Stimulated activated CD4-positive, alpha-beta T cell treated with anti-CD3 and anti-CD28 coated beads, Interleukin-1b, Interleukin-23, amount 100 ng/mL, for 1 hour (primary cell): ENCODE measurements at places on chromosomes 13 and 19.

DNA sequence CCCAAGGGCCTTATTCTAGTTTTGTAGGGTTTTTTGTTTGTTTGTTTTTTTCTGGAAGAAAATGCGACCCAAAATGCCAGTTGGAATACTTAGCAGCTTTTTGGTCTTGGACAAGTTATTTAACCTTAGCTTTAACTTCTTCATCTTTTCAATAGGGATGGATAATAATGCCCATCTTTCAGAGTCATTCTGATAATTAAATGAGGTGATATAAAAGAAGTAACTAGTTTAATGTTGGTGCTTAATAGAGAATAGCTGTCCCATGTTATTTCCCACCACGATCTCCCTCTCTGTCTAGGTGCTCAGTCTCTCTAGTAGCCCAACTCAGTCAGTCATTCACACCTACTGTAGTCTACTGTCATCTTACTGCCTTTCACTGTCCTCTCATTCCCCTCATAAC is 8.0 kb downstream of the LSM14A start:
- no peak for DNase-seq

DNA sequence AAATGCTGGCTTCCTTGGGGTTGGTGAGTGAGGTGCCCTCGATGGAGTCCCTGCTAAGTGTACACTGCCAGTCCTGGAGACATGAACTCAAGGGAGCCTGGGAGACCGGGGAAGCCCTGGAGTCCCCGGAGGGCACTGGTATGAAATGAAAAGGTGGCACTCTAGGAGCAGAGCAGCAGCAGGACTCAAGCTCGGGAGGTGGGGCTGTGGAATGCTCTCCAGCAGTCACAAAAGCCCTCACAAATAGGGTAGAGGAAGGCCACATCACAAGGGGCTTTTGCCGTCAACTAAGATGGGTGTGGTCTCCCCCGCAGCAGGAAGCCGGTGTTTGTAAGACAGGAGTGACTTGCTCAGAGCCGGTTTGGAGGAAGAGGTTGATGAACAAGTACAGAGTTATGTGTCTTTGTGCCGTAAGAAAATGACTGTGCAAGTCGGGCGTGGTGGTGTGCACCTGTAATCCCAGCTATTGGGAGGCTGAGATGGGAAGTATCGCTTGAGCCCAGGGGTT is 19.3 kb downstream of the CCNE1 start:
- no peak for DNase-seq

GRCh38 chr13:44844786-44845185 is 144.5 kb downstream of the NUFIP1 start:
- DNase-seq, result no peak

- no peak for DNase-seq
These were observed 8.9 kb downstream of the OCEL1 start for GRCh38 chr19:17234911-17235299.

- DNase-seq, result no peak
These were observed 6.1 kb downstream of the WDFY2 start for GRCh38 chr13:51590231-51590970.

- DNase-seq, result no peak
These were observed 86.1 kb downstream of the TEX26 start for GRCh38 chr13:31018511-31018910.

DNA sequence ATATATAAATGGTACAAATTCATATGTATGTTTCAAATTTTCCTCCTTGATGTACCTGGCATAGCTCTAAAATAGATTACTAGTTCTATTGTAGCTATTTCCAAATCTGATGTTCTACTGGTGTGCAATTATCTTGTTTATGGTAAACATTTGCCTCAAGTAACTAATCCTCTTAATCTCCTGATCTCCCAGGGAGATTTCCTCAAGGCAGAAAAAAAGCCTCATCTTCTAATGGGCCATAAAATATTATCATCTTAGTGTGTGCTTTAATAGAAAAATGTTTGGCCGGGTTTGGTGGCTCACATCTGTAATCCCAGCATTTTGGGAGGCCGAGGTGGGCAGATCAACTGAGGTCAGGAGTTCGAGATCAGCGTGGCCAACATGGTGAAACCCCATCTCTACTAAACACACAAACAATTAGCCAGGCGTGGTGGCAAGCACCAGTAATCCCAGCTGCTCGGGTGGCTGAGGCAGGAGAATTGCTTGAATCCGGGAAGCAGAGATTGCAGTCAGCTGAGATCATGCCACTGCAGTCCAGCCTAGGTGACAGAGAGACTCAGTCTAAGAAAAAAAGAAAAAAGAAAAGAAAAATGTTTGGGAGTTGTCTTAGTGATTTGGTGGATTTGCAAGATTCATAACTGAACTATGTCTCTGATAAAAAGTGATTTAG is 498.9 kb upstream of the SLITRK5 start:
- DNase-seq, result no peak

DNA sequence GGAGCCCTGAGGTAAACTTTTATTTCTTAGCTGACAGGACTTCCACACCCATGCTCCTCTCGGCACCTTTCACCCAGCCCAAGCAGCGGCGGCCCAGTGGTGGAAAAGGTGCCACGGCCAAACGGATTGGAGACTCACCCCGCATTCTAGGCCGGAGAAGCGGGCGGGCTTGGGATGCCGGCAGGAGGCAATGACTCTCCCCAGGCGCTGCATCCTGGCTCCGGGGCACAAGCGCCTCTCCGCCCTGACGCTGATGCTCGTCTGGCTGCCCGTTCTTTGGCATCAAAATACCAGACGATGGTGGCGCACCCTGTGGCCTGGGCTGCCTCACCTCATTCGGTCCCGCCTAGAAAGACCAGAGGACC is 6.7 kb upstream of the ZNF606 start:
- DNase-seq, result no peak

- no peak for DNase-seq
These were observed 349.6 kb upstream of the PCDH20 start for GRCh38 chr13:61765181-61765742.
